NCI-H748 treated with DMSO at 0.1 percent for 48 hours (cell line): ENCODE measurements at places on chromosomes 2 and 18.

DNA sequence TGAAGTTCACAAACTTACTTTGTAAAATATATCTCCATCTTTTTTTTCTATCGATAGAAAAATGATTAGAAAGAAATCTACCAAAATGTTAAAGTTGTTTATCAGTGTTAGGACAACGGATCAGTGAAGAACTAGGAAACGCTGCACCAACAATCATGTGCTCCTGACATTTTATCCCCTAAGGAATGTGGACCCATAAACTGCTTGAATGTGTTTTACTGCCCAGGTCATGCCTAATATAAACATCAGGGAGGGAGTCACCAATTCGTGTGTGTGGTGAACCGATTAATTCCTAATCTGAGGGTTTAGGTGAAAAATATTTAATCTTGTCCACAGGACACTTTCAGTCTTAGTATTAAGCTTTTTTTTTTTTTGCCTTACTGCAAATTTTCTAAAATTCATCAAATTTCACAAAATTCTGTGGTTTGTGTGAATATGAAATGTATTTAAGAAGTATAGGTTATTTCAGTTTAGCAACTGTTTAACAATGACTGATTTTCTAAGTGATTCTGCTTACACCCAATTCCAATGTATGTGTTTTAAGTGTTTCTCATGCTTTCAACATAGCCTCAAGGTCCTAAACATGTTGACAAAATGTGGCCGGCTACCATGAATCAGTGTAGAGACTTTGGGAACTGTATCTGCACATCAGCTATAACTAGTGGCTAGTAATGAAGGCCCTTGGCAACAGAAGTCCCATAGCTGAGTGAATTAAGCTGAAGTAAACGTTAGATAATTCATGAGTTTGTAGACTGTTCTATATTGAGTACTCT, 11.1 kb upstream of the KIDINS220 start:
- DNase-seq: no peak

DNA sequence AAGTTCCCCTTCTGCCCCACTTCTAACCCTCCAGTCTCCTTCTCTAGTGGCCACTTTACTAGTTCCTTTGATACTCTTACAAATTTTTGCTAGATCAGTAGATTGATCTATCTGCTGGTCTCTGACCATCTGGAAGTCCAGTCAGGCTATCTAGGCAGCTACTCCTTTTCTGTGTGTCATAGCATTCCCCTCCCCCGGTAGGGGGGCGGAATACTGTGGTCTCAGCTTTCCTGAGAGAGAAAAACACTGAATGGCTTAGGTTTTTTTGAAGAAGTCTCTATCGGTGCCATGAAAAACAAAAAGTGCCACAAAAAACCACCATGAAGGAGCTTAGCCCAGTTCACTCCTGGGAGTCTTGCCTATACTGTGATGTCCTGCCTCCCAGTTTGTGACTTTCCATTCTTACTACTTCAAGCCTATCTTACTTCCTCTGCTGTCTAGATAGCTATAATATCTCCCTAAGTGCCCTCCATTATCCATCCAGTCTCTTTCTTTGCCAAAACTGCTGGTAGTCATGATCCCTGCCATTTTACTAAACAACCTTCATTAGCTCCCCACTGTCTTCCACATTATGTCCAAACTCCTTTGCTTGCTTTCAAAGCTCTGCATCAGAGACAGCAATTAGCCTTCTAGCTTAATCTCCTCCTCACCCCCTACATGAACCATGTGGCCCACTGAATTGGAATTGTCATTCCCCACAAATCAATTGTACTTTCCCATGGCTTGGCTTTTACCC, 29.9 kb downstream of the TPGS2 start:
- DNase-seq: no peak

DNA sequence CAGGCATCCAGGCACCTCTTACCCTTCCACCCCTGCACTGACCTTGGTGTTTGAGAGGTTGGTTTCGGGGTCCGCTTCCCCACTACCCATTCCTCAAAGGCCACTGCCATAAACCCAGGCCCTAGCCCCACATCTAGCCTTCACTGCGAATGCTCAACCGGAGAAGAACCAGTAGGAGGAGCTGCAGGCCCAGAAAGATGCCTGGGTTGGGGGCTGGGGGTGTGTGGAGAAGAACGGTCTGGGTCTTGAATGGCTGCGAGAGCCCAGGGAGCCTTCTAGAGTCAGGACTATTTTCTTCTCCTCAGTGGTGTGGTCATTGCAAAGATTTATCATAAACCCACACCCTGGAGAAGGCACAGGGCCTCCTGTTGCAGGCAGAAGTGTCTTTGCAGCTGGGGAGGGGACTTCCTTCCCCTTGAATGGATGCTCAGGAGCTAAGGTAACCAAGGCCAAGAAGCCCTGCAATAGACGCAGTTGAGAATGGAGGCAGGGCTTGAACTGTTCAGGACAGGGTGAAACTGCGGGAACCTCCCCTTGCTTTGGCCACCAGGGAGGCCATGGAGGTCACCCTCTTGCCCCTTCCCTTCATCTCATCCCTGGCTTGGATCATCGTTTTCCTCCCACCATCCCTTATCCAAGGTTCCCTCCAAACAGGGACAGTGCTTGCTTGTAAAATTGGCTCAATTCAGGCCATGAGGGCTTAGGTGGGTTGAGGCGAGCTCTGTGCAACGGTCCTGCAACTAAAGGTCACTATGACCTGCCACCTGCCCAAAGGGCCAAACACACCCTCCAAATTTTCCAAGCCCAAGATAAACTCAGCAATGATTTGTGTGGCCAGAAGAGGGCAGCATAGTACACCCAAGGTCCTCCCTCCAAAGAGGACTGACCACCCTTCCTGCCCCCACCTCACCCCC, 20.9 kb downstream of the THNSL2 start:
- DNase-seq: no peak

DNA sequence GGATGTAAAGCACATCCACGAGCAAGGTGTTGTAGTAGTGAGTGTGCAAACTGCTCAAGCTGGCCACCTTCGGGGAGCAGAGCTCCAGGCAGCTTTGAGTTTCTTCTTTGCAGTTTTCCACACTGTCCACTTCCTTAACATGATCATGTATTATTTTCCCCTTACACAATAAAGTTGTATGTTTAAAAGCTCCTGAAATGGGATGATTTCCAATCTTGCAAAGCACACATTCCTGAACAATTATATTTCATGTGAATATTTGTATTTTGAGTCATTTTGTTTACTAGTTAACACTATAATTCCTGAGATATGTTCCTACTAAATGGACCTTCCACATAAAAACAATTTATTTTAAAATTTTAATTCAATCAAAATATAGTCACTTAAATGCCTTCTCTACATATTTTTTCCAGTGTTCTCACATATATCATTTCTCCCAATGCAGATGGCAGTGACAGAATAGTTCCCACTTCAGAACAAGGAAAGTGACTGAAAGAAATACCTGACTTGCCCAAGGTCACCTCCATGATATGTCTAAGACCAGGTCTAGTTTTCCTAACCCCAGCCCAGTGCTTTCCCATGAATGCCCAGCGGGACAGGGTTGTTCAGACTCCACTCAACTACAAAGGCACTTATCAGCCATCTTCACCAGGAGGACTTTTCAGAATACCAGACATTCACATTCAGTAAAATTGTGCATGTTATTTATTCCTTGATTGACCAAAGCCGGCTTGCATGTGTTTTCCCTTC, 5.5 kb downstream of the CYB5A start:
- DNase-seq: no peak

DNA sequence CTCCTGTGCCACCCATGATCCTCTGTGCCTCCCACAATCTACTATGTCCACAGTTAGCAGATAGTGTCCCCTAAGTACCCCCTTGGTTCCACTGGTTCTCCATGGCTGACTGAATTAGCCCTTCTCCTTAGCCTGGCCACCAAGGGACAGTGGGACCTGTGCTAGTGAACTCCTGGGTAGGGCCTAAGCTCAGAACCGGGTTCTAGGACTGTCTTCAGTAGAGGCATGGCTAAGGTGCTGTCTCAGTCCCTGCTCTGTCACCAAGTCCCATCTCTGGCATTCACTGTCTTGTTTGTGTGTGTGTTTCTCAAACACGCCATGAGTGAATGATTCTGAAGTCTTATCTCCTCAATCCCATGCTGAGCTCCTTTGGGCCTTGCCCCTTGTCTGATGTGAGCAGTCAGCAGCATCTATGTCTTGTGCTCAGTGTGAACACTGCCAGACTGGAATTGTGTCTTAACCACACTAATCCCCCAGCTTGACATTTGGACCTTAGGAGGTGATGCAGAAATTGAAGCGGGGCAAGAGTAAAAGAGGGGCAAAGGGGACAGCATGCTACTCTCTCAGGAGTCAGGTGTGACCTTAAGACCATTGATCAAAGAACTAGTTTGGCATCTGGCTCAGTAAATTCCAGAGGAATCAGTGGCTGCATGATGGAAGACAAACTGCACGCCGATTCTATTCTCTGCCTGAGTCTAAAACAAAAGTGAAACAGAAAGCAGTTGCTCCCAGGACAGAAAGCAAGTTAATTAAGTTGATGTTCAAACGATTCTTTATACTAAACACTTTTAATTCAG, 190.5 kb downstream of the ALPK2 start:
- no peak for DNase-seq

DNA sequence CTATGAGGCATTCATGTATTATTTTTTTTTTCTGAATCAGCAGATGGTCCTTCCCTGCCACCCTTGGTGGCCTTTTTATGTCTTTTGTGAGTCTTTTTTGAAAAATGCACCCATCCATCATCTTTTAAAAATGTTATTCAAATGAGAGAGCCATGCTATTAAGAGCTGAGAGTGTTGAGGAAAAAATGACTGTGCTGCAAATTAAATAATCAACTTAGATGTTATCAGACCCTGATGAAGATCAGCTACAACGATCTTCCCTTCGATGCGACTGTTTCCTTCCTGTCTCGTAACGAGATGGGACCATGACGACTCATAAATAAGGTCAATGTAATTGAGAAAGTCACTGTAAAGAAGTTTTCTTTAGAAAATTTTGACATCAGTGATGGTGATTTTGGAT, 44.4 kb downstream of the TRIB2 start:
- DNase-seq: no peak

GRCh38 chr2:223537115-223537514, 65.0 kb downstream of the SCG2 start:
- no peak for DNase-seq

GRCh38 chr18:79396431-79397246, 909 bp downstream of the NFATC1 start:
- no peak for DNase-seq

- no peak for DNase-seq
Measured at GRCh38 chr2:127675331-127676261, at the start of gene LIMS2. TSS of gene LIMS2 (minus strand) at chr2:127675530. CDS start at chr2:127675024, 506 bp downstream.

GRCh38 chr2:124151691-124152090, 126.6 kb downstream of the CNTNAP5 start:
- no peak for DNase-seq

DNA sequence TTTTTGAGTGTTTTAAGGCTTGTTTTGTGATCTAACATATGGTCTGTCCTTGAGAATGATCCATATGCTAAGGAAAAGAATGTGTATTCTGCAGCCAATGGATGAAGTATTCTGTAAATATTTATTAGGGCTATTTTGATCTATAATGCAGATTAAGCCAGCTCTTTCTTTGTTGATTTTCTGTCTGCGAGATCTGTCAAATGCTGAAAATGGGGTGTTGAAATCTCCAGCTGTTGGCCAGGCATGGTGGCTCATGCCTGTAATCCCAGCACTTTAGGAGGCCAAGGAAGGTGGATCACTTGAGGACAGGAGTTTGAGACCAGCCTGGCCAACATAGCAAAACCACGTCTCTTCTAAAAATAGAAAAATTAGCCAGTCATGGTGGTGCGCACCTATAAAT, 132.7 kb downstream of the DIS3L2 start:
- no peak for DNase-seq

- DNase-seq: no peak
Measured at GRCh38 chr2:200681697-200682096, 95.9 kb downstream of the AOX1 start.

DNA sequence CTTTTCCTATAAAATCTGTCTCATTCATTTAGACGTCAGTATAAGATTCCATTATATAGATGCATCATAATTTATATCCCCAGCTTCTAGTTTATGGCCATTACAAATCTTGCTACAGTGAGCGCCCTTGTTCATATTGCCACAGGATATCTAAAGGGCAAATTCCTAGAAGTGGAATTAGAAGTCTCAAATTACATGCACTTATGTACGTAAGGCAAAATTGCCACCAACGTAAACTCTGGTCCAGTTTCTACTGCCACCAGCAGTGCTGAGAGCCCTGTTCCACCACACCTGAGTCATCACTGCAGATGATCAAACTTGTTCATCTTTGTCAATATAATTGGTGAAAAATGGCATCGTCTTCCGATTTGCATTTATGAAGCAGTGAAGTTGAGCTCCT, 90.9 kb upstream of the ID2 start:
- DNase-seq: peak; percentile 53

DNA sequence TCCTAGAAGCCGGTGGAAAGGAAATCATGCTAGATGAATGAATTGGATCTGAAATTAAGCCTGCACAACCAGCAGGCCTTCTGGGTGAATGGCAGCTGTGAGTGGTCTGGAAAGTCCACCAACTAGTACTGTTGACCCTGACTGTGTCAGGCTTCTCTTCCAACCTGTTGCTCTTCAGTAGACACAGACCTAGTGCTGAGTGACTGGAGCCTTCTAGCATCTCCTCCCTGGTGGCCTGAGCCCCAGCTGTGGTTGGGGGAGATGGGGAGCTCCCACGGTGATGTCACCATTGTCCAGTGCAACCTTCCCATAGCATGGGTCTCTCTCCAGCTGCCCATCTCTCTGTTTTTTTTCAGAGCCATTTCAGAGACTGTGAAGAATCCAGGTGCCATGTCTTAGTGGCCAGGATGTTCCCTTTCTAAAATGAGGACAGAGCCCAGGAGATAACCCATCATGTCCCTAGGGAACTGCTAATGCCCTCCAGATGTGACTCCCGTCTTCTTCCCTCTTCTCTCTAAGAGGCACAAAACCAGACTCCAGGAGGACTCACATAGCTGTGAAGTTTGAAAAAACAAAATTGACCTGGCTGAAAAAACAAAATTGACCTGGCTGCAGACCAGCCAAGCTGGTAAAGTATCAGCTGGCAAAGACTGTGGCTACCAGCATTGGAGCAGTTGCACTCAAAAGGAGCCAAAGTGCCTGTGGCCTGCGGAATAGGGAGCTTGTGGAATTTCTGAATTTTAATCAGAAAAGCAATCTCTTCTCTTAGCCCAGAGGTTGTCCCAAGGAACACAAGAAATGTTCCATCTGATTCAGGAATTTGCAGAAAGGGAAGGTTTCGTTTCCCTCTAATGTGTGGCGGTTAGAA, 67.4 kb upstream of the RPL31 start:
- DNase-seq: no peak

GRCh38 chr2:136055929-136056688, 61.8 kb downstream of the CXCR4 start:
- no peak for DNase-seq

- DNase-seq: no peak
Measured at GRCh38 chr18:59041296-59041695, 98.4 kb upstream of the SEC11C start.

DNA sequence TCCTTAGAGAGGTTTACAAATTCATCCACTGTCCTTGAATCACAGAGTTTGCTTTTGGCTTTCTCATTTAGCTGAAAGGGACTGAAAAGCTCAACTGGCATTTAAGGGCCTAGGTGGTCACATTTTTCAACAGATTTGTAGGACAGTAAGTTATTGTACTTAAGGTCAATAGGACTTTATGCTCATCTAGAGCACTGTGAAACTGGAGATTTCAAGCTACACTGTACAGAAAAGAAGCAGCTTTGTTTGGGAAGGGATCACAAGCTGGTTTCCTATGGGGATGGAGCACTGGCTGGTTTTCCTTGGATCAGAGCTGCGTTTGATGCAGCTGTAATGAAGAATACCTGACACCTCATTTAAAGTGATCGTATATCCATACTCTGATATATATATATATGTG, 482.7 kb downstream of the FBXO15 start:
- no peak for DNase-seq
